ENCODE measurements at places on chromosomes 5 and 9.

DNA sequence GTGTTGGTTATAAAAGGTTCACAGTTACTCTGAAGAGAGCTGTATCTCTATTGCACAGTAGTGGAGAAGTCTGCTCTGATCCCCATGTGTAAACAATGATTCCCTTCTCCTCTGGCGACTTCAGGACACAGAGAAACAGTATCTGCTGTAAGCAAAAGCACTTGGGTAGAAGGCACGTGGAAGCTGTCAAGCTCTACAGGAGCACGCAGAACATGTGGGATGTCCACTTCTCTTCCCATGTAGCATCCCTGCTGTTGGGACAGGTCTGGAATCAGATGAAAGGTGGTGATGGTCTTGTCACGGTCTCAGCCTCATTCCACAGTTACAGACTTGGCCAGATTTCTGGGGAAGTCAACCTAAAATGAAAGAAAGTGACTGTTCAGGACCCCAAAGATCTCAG, 9.4 kb upstream of the MAPK9 start:
- no peak for DNase-seq

- DNase-seq, result peak; percentile 75
These were observed 81.2 kb downstream of the ARL15 start for GRCh38 chr5:54229041-54229780.

- DNase-seq, result no peak
These were observed 304.1 kb downstream of the ARRDC3 start for GRCh38 chr5:91079037-91079436.

GRCh38 chr9:120481248-120481647, 98.7 kb downstream of the CDK5RAP2 start:
- DNase-seq, result no peak

DNA sequence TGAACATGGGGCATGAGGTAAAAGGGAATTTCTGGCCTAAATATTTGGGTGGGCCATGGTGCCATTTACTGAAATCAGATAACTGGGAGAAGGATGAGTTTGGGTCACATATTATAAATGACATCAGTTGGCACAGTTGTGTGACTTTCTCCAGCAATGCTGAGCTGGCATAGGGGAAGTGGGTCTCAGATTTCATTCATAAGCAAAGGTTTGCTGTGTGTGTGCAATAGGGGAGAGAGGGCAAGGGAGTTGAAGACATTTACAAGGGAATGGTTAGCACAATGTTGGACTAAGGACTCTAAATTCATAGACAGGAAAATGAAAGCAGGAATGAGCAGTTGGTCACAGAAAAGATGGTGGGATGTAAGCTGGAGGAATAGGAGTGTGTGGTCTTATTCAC, 47.8 kb upstream of the KLF9 start:
- no peak for DNase-seq

- DNase-seq, result no peak
These were observed 284.2 kb downstream of the NR3C1 start for GRCh38 chr5:143119291-143119769.

GRCh38 chr5:9667906-9668305, 37.8 kb upstream of the TAS2R1 start:
- DNase-seq, result no peak

GRCh38 chr5:149298842-149299404, 27.3 kb downstream of the AFAP1L1 start:
- DNase-seq, result no peak
